NCI-H1105 (cell line): ENCODE measurements at places on chromosomes 7 and 10.

DNA sequence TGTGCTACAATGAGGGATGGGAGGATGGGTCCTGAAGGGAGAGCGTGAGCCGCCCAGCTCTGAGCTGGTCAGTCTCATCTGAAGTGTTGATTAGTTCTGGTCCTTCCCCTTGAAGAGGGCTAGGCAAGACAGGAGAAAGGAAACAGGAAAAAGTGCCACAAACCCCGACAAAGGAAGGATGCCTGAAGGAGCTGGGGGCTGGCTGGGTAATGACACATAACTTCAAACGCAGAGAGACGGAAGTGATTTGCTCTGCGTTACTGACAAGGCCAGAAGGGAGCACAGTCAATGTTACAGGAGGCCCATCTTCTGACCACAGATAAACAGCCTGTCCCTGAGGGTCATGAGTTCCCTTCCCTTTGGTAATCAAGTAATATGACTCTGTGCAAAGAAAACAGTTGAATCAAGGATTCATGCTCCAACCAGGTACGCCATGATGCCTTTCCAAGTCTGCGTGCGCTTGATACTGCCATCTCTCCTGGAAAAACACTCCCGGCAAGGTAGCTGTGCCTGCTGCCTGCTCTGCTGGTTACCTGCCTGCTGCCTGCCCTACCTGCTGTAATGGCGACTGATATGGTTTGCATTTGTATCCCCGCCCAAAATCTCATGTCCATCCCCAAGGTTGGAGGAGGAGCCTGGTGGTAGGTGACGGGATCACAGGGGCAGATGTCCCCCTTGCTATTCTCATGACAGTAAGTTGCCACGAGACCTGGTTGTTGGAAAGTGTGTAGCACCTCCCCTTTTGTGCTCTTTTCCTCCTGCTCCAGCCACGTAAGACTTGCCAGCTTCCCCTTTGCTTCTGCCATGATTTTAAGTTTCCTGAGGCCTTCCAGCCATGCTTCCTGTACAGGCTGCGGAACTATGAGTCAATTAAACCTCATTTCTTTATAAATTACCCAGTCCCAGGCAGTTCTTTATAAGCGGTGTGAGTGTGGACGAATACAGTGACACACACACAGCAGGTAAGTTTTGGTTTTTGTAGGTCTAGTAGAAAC is 57.9 kb downstream of the GRB10 start:
- no peak for DNase-seq

DNA sequence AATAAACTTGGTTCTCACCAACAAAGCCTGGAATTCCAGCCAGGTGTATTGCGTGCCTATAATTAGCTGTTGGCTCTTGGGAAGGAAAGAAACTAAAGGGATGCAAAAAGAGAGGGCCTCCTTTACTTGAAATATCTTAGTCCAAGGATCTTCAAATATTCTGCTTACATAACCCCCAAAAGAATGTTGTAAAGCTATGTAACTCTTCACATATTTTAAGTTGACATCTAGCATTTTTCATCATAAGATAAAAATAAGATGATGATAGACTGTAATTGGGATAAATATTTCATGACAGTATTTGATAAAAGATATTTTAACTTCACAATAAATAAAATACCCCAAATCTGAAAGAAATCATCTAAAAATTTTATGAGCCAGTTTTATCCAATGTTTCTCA is 52.5 kb upstream of the SEPTIN7 start:
- no peak for DNase-seq

- no peak for DNase-seq
Measured at GRCh38 chr10:75598998-75599397, 167.6 kb downstream of the LRMDA start.

- DNase-seq = no peak
Measured at GRCh38 chr10:67988606-67989005, 86.5 kb downstream of the HERC4 start.

DNA sequence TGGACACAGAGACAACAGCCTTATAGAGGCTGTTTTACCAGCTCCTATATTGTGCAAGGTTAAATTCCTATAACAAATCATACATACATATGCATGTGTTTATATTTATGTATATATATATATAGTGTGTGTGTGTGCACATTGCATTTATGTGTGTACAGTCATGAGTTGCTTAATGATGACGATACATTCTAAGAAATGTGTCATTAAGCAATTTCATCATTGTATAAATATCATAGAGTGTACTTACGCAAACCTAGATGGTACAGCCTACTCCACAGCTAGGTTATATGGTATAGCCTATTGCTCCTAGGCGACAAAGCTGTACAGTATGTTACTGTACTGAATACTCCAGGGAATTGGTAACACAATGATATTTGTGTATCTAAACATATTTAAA is 30.1 kb upstream of the TNKS2 start:
- no peak for DNase-seq
